GM12878 (cell line): ENCODE measurements at places on chromosomes 4 and X. TPM values are rescaled to one million over a fixed set of nuclear protein-coding genes. Genes with fewer than 3 reads are reported as not detected.
A peak's percentile ranks its signal among the peaks of the same experiment; 100 is the strongest.

DNA sequence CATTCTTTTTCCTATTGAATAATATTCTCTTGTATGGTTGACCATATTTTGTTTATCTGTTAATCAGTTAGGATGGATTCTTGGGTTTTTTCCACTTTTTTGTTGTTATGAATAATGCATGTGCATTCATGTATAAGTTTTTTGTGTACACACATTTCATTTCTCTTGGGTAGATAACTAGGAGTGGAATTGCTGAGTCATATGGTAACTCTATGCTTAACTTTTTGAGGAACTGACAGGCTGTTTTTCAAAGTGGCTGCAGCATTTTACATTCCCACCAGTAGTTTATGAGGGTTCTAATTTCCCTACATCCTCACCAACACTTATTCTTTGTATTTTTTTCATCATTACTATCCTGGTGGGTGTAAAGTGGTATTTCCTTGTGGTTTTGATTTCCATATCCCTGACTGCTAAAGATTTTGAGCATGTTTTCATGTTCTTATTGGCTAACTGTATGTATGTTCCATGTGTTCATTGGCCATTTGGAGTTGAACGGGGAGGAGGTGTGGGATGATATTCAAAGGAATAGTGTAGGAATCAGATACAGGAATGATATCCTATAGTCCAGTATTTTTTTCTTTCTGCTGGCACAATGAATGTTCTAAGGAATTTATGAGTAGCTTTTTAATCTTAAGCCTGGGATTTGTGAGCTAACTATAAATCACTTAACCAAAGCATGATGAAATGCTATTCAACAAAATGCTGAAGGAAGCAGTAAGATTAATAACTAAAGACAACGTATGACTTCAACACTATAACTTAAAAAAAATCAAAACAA, 114.3 kb downstream of the AMELX start:
- no peaks in the 10 kb centered on the region for H3K27me3 ChIP-seq
- no peaks in the 10 kb centered on the region for H3K36me3 ChIP-seq
- no peak overlapping the region for H3K4me3 ChIP-seq
- H3K4me1 ChIP-seq, result no peaks in the 10 kb centered on the region
- no peak for DNase-seq

SHROOM3 gene
- total RNA-seq, result 0.11 and 0.15 TPM in 2 replicates

ANXA5 gene
- 102 and 108 TPM in 2 replicates for total RNA-seq

GRCh38 chr4:78691971-78692821, 84.0 kb upstream of the BMP2K start:
- H3K36me3 ChIP-seq, result no peaks in the 10 kb centered on the region
- no peak for DNase-seq
- H3K27ac ChIP-seq, result no peak overlapping the region
- H3K4me1 ChIP-seq, result 0 out of 2 replicates have a peak, but pooled peaks cover 5% of the 10 kb centered on the region
- no peaks in the 10 kb centered on the region for H3K27me3 ChIP-seq
- no peak overlapping the region for H3K4me3 ChIP-seq

DNA sequence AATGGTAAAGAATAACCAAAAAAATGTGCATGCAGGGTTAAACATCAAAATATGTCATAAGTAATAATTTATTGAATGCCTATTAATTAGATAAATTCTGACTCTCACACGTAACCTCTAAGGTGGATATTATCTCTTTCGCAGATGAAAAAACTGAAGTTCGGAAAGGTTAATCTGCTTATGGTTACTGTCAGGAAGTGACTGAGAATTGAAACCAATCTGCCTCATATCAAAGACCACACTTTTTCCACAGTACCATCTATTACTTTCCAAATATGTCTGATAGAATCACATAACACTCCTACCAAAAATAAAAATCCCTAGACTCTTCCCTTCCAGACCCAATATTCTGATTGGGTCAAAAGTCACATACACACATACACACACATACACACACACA, 6.2 kb downstream of the CHIC2 start:
- H3K4me3 ChIP-seq, result peak overlapping the region; percentile 2; the same call in 1 of the 2 replicates
- no peaks in the 10 kb centered on the region for H3K27me3 ChIP-seq
- DNase-seq, result no peak
- no peak overlapping the region; the same call in 1 of the 2 replicates for H3K27ac ChIP-seq
- no peaks in the 10 kb centered on the region for H3K36me3 ChIP-seq
- peaks cover 9% of the 10 kb centered on the region; the same call in 1 of the 2 replicates for H3K4me1 ChIP-seq

DNA sequence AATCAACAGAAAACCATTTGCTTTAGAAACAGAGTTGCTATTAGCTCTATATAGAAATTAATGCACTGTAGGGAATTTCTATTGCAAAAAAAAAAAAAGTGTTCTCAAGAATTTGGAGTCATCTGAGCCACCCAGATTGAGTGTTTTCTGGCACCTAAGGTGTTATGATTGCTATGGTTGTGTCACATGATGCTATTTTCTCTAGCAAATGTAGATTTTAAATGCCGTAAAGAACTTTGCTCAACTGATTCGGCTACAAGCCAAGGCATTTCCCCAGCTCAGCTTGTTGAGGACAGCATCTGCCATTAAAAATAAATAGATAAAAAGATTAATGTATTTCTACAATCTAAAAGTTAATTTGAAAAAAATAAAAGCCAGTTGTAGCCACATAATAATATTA, 712.8 kb downstream of the FAT4 start:
- no peaks in the 10 kb centered on the region for H3K4me1 ChIP-seq
- no peak overlapping the region for H3K27ac ChIP-seq
- DNase-seq, result no peak
- H3K36me3 ChIP-seq, result no peaks in the 10 kb centered on the region
- H3K27me3 ChIP-seq, result no peaks in the 10 kb centered on the region
- no peak overlapping the region for H3K4me3 ChIP-seq

DNA sequence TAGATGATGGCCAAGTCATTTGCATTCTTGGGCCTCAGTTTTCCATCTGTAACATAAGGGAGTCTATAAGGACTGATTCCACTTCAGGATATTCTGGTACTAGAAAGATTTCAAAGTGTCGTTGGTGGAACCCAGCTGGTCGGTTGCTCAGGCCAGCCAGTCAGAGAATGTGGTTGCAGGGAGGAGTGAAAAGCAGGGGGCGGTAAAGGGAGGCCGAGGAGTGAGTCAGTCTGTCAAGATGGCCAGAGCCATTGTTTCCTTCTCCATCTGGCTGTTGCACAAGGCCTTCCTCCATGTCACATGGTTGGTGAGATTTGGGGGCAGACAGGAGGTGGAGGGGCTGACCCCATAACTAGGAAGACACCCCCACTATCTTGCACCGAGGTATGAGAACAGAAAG, 38.2 kb downstream of the STARD8 start:
- H3K36me3 ChIP-seq, result no peaks in the 10 kb centered on the region
- DNase-seq, result no peak
- no peaks in the 10 kb centered on the region for H3K4me1 ChIP-seq
- H3K27me3 ChIP-seq, result no peaks in the 10 kb centered on the region; the same call in 1 of the 2 replicates

PARM1 gene
- 41.4 and 43.2 TPM in 2 replicates for total RNA-seq

DNA sequence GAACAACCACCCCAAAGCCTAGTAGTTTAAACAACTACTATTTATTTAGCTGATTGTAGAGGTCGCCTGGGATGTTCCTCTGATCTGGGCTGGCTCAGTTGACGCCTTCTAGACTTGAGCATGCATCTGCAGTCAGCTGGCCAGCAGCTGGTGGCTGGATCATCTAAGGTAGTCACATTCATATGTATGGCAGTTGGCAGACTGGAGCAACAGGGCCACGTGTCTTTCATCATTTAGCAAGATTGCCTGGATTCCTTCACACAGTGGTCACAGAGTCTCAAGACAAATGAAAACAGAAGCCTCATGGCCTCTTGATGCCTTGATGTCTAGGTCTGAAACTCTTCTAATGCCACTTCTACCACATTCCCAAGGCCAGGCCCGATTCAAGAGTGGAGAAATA, 220.6 kb upstream of the S100G start:
- no peak for DNase-seq
- H3K36me3 ChIP-seq, result no peaks in the 10 kb centered on the region
- H3K27ac ChIP-seq, result no peak overlapping the region
- H3K4me3 ChIP-seq, result no peak overlapping the region

- no peaks in the 10 kb centered on the region for H3K36me3 ChIP-seq
- no peaks in the 10 kb centered on the region for H3K4me1 ChIP-seq
- DNase-seq, result no peak
- no peak overlapping the region for H3K4me3 ChIP-seq
- H3K27ac ChIP-seq, result no peak overlapping the region
Observed at GRCh38 chrX:131675596-131676194, 131.8 kb downstream of the OR13H1 start.

- H3K36me3 ChIP-seq, result no peaks in the 10 kb centered on the region
- no peak overlapping the region for H3K4me3 ChIP-seq
- H3K4me1 ChIP-seq, result no peaks in the 10 kb centered on the region
- H3K27me3 ChIP-seq, result no peaks in the 10 kb centered on the region
- no peak overlapping the region for H3K27ac ChIP-seq
- no peak for DNase-seq
Observed at GRCh38 chr4:82171531-82172155, 202.1 kb downstream of the HNRNPD start.

NPY2R gene
- total RNA-seq, result not detected in 2 replicates

SYP gene
- total RNA-seq, result 0.48 and 0.49 TPM in 2 replicates

DNA sequence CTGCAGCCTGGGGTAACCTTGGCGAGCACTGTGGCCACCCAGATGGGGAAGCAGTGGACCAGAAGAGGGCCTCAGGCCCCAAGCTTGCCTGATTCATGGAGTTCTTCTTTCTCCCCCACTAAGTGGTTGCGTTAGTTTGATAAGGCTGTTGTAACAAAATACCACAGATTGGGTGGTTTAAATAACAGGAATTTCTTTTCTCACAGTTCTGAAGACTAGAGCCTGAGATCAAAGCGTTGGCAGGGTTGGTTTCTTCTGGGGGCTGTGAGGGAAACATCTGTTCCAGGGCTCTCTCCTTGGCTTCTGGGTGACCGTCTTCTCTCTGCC, 105.7 kb upstream of the GATB start:
- H3K4me1 ChIP-seq, result no peaks in the 10 kb centered on the region
- no peaks in the 10 kb centered on the region for H3K36me3 ChIP-seq
- H3K4me3 ChIP-seq, result no peak overlapping the region
- no peak for DNase-seq
- no peaks in the 10 kb centered on the region for H3K27me3 ChIP-seq

MAGEA4 gene
- not detected in 2 replicates for total RNA-seq

DNA sequence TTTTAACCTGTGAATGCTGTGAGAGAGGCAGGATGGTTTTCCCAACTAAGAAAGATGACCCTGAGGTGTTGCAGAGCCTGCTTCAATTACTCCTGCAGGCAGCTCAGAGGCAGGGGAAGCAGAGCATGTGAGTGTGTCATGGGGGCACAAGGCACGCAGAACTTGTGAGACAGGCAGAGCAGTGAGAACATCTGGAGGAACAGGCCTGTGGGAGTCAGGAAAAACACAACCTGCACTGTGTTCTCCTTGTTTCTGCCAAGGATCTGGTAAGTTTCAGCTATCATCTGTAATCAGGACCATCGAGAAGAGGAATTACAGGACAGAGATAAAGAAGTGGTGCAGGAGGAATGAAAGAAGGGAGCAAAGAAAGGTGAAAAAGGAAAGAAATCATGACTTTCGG, 741.8 kb upstream of the INTU start:
- no peaks in the 10 kb centered on the region for H3K27me3 ChIP-seq
- no peak overlapping the region for H3K27ac ChIP-seq
- H3K4me3 ChIP-seq, result no peak overlapping the region
- no peak for DNase-seq
- H3K4me1 ChIP-seq, result no peaks in the 10 kb centered on the region

DNA sequence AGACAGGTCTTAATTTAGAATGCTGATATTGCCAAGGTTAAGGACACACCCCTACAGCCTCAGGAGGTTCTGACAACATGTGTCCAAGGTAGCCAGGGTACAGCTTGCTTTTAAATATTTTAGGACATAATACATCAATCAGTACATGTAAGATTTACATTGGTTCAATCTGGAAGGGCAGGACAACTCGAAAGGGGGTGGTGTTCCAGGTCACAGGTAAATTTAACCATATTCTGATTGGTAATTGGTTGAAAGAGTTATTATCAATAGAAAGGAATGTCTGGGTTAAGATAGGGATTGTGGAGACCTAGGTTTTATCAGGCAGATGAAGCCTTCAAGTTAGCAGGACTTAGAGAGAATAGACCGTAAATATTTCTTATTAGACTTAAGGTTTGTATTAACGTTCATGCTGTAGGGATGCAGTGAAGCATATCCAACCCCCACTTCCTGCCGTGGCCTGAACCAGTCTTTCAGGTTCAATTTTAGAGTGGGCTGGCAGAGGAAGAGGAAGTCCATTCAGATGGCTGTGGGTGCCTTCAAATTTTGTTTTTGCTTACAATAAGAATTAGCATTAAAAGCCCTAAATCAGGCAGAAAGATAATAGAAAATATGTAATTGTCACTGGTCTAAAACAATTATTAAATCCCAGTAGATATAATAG, 136.5 kb upstream of the GALNTL6 start:
- no peaks in the 10 kb centered on the region for H3K36me3 ChIP-seq
- H3K27ac ChIP-seq, result peak overlapping the region; percentile 15; the same call in 1 of the 2 replicates
- peak; percentile 59 for DNase-seq
- peaks cover 8% of the 10 kb centered on the region for H3K4me1 ChIP-seq
- no peaks in the 10 kb centered on the region for H3K27me3 ChIP-seq
- no peak overlapping the region for H3K4me3 ChIP-seq

PRSS12 gene
- 0.48 TPM in 1 of 2 replicates, not detected in the other for total RNA-seq

RAB41 gene
- not detected in 2 replicates for total RNA-seq

ETDA gene
- total RNA-seq, result not detected in 2 replicates

DNA sequence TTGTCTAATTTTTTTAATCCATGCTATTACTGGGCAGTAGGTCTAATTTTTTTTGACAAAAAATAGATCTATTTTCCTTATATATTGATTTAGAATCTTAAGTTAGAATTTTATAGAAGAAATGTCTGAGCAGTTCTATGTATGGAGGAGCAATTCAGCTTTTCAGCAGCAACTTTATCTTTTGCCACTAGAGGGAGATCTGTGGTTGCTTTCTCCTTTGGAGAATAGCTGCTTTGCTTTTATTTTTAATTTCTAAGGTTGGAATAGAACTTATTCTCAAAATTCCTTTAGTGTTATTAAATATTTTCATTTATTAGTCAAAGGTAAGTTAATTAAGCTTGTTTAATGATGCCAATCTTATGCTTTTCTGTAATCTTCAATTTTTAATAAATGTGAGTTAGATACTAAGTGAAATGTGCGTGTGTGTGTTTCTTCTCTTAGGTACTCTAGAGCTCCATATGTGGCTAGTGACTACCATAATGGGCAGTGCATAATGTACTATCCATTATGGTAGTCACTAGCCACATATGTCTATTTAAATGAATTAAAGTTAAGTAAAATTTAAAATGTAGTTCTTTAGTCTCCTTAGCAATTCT, 29.3 kb downstream of the FAM199X start:
- H3K4me3 ChIP-seq, result no peak overlapping the region
- DNase-seq, result no peak
- H3K27ac ChIP-seq, result no peak overlapping the region
- no peaks in the 10 kb centered on the region for H3K36me3 ChIP-seq
- H3K4me1 ChIP-seq, result no peaks in the 10 kb centered on the region

DNA sequence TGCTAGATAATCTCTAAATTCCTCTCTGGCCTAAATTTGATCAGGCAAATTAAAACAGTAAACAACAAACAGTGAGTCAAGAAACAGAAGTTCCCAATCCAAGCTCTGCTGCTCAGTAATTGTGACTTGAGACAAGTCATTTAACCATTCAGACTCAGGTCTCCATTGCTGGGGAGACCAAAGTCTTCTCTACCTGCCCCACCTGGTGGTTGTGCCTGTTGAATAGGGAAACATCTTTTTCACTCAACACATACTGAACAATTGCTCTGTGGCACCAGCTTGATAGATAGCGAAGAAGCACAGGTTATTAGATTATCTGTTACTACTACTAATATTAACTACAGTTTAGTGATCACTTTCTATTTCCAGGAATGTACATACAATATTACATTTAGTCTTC, 112.1 kb upstream of the EOLA2 start:
- H3K4me3 ChIP-seq, result no peak overlapping the region
- H3K36me3 ChIP-seq, result no peaks in the 10 kb centered on the region
- no peak for DNase-seq
- H3K27me3 ChIP-seq, result no peaks in the 10 kb centered on the region
- H3K27ac ChIP-seq, result no peak overlapping the region
- H3K4me1 ChIP-seq, result no peaks in the 10 kb centered on the region
